ENCODE measurements at places on chromosomes 2 and 18.

DNA sequence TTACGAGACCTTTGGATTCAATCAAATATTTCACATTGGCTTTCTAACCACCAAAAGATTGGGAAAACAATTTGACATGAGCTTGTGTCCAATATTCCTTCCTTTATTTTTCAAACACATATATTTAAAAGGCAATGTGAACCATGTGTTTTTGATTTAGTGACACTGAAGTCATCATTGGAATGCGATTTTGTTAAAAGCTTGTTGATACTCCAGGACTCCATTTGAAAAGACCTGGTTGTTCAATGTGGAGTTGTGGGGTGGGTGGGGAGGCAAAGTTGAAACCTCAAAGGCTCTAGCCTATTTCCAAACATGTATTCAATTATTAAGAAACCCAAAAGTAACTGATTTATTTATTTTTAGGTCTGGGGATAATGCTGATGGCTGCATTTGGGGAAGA is 114.1 kb upstream of the TRIB2 start:
- peak; percentile 48 for DNase-seq

DNA sequence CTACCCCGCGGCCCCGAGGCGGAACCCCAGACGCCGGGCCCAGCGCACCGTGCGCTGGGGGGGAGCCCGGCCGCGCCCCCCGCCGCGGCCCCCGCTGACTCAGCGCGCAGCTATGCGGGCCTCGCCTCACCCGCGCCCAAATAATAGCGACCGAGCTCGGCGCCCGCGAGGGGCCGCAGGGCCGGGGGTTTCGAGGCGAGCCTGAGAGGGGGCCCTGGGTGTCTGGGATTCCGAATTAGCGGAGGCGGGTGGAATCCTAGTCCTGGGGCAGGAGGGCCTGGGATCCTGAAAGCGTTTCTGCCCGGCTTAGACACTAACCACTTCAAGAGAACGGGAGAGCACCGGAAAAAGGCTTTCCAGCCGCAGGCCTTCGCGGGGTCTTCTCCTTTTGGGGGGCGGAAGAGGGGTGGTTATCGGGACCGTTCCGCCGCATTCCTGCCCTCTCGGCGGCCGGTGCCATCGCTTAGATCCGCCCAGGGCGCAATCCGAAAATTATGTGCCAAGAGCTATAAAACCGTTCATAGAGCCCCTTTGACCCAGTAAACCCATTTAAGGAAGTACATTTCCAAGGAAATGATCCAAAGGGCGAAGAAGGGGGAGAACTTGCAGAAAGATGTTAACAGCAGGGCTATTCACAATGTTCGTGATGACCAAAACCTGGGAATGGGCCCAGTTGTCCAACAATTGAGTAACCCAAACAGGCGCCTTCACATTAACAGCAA is 681 bp upstream of the ROCK2 start:
- peak; percentile 52 for DNase-seq

- DNase-seq = no peak
Measured at GRCh38 chr2:88810488-88810887, 119.0 kb downstream of the RPIA start.

DNA sequence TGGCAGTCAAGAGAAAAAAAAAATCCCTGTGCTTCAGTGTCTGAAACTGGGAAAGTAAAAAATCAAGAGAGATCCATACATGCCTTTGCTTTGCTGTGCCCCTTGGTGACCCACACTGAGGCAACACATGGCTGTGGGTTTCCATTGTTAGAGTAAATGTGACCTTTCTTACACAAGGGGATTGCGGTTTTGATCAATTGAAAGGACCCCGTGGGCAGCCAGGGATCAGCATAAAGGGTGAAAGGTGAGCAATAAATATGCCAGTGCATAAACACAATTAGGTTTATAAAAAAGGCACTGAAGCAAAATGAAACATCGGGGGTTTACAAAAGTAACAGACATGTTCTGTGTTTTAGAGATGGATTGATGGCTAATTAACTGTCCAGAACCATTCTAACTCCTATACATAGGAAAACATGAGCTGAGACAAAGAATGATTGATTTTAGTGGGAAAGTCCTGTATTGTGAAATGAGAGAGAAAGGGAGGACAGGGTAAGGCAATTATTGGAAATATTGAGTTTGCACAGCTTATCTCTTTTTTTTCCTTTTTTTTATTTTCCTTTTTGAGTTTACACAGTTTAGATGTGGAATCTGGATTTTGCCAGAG is 40.7 kb upstream of the BBS5 start:
- DNase-seq = no peak

DNA sequence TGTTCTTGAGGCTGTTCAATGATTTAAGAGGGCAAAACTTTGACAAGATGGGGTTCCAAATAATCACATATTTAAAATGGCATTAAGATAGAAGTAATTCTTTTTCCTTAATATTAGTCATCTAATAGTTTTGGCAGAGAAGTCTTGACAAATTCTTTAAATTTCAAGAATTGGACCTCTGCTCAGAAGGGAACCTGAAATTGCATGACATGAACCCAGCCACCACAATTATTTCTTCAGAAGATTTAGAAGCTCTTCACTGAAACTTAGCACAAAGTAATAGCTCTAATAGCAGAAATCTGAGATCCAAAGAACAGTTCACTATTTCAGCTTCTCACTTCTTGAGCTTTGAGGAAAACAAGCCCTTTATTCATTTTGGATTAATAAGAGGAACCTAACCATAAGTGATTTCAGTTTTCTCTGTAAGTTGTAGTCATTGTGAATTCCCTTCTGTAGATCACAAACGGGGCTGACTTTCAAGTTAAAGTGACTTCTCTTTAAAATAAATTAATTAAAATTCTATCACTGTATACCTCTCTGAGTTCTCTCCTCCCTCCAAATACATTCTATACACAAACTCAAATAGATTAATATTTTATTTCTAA is 100.6 kb upstream of the ITGA4 start:
- no peak for DNase-seq

DNA sequence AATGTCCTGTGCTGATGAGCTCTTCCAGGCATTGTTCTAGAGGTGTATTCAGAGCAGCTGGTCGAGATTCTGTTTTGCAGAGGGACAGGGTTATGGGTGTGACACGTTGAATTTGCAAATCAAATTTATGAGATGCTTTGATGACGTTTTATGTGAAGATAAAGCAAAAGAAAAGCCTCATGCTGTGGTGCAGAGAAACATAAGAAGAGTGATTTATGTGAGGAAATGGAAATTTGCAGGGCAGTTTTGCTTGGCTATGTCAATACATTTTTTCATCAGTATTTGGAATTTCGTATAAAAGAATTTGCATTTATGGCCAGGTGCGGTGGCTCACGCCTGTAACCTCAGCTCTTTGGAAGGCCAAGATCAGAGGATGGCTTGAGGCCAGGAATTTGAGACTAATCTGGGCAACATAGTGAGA is 36.4 kb downstream of the TSN start:
- DNase-seq = no peak

DNA sequence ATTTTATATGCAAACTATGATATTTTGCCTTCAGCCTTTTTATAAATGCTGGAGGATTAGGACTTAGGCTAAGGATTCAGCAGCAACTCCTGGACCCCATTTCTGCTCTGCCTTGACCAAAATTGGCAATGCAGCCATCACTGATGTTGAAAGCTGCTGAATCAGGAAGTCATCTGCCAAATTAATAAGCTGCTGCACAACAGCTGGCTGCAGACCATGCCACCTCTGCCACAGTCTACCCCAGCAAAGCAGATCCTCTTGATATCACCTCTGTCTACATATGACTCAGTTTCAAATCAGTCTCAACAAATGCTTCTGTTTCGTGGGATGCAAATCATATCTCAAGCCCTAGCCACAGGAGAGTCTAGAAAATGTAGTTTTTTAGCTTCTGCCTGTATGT is 7.1 kb upstream of the SOS1 start:
- no peak for DNase-seq

GRCh38 chr18:76265497-76266235 is 229.4 kb downstream of the ZNF516 start:
- DNase-seq = no peak

DNA sequence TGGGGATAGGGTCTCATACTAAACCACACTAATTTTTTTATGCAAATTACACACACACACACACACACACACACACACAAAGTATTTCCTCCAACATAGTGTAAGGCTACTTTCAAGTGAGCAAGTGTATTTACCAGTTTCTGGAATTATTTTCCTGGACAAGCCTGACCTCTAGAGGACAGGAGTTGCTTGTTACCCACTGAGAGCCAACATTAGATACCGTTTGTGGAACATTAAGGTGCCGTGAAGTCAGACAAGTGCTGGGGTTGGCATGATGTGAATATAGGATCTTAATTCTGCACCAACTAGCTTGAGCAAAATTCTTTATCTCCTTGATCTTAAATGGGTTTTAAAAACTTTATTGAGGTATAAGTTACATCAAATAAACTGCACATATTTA is 39.3 kb upstream of the SERPINB2 start:
- DNase-seq = peak; percentile 51

- peak; percentile 60 for DNase-seq
Measured at GRCh38 chr2:231709981-231710798, 1.9 kb downstream of the PTMA start.

DNA sequence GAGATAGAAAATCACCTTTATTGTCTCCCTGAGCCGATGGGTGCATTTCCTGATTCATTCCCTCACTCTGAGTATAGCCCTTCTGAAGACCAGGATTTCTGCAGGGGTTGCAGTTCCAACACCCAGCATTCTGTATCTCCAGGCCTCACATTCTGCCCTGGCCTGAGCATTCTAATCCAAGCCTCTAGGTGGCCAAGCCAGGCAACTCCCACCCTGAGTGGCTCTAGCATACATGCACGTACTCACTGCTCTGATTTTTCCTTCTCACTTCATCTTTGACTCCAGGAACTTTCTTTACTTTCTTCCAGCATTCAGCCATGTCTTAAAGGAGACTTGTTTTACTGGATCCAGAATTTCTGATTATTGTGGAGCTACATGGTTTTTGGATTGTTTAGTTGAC is 100.7 kb upstream of the STK39 start:
- no peak for DNase-seq

GRCh38 chr18:75179819-75180600 is 28.9 kb downstream of the PTGR3 start:
- no peak for DNase-seq

DNA sequence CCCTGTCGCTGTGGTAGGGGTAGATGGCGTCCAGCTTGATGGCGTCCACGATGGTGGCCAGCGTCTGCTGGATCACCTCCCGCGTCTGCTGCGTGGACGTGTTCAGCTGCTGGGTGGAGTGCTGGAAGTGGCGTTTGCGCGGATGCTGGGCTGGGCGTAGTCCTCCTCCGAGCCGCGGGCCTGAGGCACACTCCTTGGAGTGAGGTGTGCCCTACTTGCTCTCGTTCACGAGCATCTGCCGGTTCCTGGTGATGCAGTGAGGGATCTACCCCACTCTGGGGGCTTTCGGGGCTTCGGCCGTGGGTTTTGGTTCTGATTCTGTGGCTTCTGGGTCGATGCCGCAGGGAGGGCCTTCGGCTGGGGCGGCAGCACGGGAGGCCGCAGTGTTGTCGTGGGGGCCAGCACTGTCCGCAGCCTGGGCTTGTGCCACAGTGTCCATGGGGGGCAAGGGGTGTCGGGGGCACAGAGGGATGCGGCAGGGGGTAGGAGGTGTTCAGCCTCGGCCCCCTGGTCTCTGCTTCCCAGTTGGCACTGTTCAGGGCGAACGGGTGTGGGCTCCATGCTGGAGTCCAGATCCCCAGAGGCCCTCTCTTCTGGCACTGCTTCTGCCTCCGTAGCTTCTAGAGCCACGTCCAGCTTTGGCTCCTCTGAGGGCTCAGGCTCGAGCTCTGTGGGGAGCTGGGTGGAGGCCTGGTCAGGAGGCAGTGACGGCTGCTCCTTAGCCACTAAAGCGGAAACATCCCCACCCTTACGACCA is 890.6 kb upstream of the LRRTM1 start:
- no peak for DNase-seq

- no peak for DNase-seq
Measured at GRCh38 chr18:75170916-75171315, 38.0 kb downstream of the PTGR3 start.

DNA sequence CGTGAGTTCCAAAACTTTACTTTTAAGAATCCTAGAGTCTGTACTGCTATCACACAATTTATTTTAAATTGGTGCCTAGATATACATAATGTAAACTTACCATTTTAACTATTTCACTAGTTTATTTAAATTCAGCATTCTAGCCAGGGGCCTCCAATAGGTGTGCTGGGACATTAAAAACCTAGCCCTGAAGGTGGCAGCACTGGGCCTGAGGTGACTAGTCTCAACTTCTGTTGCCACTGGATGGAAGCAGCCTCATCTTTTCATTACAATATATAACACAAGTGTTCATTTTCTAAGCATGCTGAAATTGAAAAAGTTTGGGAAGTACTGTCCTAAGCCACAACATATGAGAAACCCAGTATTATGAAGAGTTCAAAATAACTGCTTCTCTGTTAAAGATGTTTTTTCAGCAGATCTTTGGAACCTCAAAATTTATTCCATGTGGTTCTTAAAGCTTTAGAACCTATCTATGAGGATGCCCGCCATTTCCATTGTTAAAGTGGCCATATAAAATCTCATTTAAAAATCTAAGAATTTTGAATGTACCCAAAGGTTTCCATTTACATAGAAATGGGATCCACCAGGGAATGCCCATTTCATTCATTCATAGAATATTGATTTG is 2.9 kb upstream of the RBBP8 start:
- no peak for DNase-seq

- DNase-seq = no peak
Measured at GRCh38 chr2:200449149-200449548, 60.7 kb downstream of the KCTD18 start.

All from fibroblast of skin of left quadriceps (primary cell).